IPS DF 6.9 (cell line): ENCODE measurements at places on chromosomes 16 and 17.

GRCh38 chr17:10196941-10197340 is 1.5 kb downstream of the GAS7 start:
- DNase-seq: no peak

- DNase-seq: no peak
These were observed 48.4 kb downstream of the SOCS1 start for GRCh38 chr16:11207646-11208045.

GRCh38 chr16:70569752-70570151 is 46.1 kb downstream of the SF3B3 start:
- DNase-seq: no peak

DNA sequence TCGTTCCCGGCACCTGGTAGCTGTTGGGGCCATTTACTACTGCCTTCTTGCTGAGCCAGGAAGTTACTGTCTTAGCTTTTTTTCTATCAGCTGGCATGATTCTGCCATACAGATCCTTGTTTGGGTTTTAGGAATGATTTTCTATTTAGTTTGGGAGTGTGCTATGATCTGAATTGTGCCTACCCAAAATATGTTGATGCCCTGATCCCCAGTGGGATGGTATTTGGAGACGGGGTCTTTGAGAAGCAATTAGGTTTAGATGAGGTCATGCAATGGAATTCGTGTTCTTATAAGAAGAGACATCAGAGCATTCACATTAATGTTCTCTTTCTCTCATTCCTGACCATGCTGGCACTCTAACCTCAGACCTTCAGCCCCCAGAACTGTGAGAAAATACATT is 59.4 kb upstream of the HS3ST2 start:
- no peak for DNase-seq

DNA sequence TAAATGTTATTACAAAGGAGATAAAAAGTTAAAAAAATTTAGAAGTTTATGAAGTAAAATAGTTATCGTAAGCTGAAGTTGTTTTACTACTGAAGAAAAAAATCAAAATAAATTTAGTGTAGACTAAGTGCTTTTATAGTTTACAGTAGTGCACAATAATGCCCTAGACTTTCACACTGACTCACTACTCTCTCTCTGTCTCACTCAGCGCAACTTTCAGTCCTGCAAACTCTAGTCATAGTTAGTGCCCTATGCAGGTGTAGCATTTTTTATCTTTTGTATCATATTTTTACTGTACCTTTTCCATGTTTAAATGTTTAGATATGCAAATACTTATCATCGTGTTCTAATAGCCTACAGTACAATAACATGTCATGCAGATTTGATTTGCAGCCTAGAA is 17.7 kb upstream of the TOM1L1 start:
- no peak for DNase-seq

- DNase-seq: no peak
These were observed 555 bp downstream of the TTYH2 start for GRCh38 chr17:74213861-74214391.

DNA sequence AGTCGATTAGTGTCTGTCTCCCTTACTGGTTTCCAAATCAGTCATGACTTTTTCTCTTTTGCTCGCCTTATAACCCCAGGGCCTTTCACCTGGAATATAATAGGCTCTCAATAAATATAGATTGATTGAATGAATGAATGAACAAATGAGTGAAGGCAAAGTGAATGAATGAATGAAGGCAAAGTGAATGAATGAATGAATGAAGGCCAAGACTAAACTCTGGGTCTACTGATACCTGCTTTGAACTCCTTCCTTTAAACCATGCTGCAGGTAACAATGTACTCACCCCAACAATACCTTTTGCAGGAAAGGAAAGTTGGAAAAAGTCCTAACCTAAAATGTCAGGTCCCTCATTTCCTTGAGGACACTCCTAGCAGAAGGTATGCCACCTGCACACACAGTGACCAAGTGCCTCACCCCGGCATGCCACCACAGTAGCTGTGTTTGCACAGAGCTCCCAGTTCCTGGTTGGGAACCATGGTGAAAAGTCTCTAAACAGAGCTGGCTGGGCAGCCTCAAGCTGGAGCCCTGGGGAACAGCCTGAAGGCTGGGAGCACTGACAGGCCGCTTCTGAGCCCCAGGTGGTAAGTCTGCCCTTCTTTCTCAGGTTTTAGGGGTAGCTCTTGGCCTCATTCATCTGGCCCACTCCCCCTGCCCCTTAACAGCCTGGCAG is 42.7 kb upstream of the ANKFN1 start:
- no peak for DNase-seq

GRCh38 chr17:27473190-27473747 is 17.0 kb downstream of the KSR1 start:
- no peak for DNase-seq

- DNase-seq: no peak
These were observed 15.1 kb downstream of the BRIP1 start for GRCh38 chr17:61848247-61848646.

DNA sequence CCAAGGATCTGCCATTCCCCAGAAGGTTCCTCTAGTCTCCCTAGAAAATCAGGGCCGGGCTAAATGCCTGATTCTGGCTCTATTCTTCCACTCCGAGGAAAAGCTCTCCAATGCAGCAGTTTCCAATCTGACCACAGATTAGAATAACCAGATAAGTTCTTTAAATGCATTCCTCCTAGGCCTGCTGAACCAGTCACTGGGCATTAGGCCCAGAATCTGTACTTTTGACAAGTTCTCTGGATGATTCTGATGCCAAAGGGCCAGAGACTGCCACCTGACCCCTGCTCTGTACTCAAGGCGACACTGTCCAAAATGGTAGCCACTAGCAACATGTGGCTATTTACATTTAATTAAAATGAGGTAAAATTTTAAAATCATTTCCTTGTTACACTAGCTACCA is 22.3 kb downstream of the MAP3K14 start:
- no peak for DNase-seq

GRCh38 chr16:88976366-88977017 is 515 bp downstream of the CBFA2T3 start:
- no peak for DNase-seq

GRCh38 chr17:44489581-44489980 is 13.6 kb downstream of the GPATCH8 start:
- no peak for DNase-seq
